ENCODE measurements at places on chromosomes 5 and 9. TPM values are rescaled to one million over a fixed set of nuclear protein-coding genes. Genes with fewer than 3 reads are reported as not detected.

GRCh38 chr5:42912184-42912798 is 100.6 kb upstream of the SELENOP start:
- DNase-seq: peak; percentile 25

- DNase-seq: no peak
Measured at GRCh38 chr5:79189439-79190234, 46.3 kb upstream of the JMY start.

DNA sequence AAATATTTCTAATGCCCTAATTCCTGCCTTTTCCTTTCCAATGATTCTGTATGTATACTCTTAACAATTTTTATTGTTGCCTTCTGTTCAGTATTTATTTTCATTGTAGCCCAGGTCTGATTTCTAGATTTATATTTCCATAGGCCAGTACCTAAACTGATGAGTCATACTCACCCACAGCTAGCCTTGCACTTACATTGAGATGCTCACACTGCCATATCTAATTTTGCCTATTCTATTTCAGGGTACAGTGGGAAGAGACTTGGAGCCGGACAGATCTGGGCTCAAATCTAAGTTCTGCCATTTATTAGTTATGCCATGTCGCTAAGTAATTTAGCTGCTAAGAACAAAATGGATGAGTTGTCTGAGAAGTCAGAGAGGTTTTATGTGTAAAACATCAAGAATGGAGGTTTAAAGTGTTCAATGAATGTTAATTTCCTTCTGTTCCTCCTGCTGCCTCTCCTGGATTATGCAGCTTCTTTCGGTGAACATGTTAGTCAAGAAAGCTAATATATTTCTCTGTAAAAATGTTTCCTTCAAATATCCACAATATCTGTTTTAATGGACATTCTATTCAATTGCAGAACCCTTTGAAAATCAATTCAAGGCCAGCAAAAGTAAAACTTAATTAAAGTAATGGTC is 62.3 kb upstream of the CDK5RAP2 start:
- no peak for DNase-seq

DNA sequence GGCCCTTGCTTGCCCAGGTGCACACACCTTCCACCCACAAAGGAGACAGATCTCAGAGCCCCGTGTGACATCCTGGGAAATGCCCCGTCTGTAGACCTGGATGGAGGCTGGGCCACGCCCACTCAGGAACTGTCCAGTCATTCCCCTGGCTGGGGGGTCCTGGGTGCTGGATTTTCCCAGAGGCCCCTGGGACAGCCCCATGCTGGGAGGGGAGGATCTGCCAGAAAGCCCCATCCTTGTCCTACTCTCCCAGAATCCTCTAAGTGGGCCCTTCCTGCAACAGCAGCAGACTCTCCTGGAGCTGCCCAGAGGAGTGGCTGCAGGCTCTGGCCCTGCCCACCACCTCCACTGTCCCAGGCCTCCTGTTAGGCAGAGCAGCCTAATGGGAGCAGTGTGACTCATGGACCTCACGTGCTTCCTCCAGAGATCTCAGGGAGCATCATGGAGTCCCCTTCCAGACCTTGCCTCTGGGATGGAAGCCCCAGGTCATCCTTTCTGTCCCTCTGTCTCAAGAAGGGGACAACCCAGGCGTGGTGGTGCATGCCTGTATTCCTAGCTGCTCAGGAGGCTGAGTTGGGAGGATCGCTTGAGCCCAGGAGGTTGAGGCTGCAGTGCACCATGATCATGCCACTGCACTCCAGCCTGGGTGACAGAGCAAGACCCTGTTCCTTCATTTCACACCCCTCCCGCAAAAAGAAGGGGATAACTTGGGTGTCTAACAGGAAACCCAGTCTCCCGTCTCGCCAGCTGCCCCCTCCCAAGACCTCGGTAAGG is 51.7 kb downstream of the JADE2 start:
- DNase-seq: no peak

DNA sequence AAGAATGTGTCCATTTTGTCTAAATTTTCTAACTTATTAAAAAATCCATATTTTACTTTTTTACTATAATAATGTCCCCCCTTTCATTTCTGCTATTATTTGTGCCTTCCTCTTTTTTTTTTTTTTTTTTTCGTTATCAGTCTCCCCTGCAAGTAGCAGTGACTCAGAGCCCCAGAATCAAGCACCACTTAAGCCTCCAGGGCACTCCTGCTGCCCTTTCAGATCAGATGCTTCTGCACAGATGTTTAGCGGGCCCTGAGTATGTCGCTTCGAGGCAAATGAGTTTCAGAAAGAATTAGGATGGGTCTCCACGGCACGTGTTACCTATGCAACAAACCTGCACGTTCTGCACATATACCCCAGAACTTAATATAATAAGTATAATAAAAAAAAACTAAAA is 11.7 kb downstream of the MED7 start:
- DNase-seq: no peak

GRCh38 chr5:109688630-109688969 is 1.1 kb upstream of the MAN2A1 start:
- DNase-seq: peak; percentile 74

DNA sequence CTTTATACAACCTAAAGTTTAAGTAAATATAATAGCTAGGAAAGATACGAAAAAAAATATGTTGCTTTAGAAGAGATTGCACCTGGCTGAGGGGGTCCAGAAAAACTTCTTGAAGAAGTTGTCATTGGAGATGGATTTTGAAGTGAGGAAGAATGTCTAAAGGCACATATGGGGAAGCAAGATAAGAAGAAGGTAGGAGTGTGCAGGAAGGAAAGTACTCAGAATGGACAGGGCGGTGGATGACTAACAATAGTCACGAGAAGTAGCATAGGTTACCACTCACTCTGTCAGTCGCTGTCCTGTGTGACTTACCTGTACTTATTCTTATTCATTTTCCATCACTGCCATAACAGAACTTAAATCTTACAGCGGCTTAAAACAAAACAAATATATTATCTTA is 251.6 kb downstream of the GRIA1 start:
- DNase-seq: no peak

TIMD4 gene
- polyA plus RNA-seq: 0.71 TPM

LVRN gene
- polyA plus RNA-seq: 0.20 TPM

Data from HepG2 (cell line).